ENCODE measurements at places on chromosomes 2 and 18.

DNA sequence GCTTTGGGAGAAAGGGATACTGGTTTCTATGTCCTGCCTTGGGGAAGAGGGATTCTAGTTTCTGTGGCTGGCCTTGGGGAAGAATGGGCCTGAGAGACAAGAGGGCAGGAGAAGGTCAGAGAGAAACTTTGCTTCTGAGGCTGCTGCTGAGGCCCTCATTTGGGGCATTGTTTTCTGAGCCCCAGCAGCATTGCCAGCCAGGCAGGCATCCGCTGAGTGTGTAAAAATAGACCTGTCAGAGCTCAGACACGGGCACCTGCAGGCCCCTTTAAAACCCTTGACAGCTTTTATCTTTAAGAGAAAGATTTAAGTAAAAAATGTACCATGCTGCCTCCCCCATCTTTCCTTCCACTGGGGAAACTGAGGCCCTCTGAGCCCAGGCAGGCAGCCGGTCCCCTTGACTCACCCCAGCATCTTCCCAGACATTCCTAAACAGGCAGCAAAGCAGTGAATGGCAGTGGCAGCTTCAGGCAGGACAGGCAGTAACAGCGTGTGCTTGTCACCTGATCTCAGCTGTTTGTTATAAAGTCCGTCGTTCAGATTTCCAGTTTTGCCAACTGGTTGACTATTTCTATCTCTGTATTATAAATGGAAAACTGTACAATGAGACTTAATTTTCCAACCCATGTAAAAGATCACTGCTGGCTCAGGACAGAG is 27.6 kb downstream of the MLPH start:
- no peak for DNase-seq

- DNase-seq, result no peak
These were observed 71.7 kb downstream of the MARCO start for GRCh38 chr2:119013671-119014070.

- no peak for DNase-seq
These were observed 100.4 kb upstream of the GPR45 start for GRCh38 chr2:105141099-105141614.

- no peak for DNase-seq
These were observed 612.0 kb downstream of the IRS1 start for GRCh38 chr2:226187616-226188015.

GRCh38 chr2:37894601-37895000 is 30.5 kb upstream of the RMDN2 start:
- DNase-seq, result no peak

GRCh38 chr2:139259422-139260051 is 479.3 kb upstream of the NXPH2 start:
- no peak for DNase-seq

GRCh38 chr2:140586379-140586778 is 1544.4 kb downstream of the LRP1B start:
- peak; percentile 66 for DNase-seq

DNA sequence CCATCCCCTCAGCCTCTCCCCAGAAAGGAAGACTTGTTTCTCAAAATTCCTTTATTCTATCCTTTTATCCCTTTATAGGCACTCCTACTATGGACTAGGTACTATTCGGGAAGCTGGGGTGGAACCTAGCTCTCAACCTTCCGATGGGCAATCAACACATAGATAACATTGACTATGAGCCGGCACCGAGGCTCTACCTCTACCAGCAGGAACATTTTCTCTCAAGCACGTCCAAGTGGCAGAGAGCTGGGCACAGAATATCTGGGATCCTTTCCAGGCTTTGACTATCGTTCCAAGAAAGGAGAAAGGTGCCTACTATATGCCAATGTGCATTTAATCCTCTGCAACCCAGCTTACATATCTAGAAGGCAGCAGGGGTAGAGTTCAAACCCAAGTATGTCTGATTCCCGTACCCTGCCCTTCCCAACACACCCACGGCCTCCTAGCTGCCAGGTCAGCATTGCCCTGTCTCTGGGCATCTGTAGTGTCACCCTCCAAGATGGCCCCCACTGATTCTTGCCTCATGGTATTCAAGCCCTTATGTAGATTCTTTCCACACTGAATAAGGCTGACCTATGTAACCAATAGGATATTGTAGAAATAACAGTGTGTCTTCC is 28.3 kb downstream of the TNS1 start:
- no peak for DNase-seq
